Left lobe of liver (tissue), 2 donors: ENCODE measurements at places on chromosomes 5 and 9. TPM values are rescaled to one million over a fixed set of nuclear protein-coding genes. Genes with fewer than 3 reads are reported as not detected.

The MYORG gene
- total RNA-seq, result 76.2 TPM

GRCh38 chr5:23234197-23234596, 273.2 kb upstream of the PRDM9 start:
- no peak for DNase-seq

- DNase-seq, result no peak
Observed at GRCh38 chr9:108956631-108957026, 22.4 kb downstream of the ABITRAM start.

DNA sequence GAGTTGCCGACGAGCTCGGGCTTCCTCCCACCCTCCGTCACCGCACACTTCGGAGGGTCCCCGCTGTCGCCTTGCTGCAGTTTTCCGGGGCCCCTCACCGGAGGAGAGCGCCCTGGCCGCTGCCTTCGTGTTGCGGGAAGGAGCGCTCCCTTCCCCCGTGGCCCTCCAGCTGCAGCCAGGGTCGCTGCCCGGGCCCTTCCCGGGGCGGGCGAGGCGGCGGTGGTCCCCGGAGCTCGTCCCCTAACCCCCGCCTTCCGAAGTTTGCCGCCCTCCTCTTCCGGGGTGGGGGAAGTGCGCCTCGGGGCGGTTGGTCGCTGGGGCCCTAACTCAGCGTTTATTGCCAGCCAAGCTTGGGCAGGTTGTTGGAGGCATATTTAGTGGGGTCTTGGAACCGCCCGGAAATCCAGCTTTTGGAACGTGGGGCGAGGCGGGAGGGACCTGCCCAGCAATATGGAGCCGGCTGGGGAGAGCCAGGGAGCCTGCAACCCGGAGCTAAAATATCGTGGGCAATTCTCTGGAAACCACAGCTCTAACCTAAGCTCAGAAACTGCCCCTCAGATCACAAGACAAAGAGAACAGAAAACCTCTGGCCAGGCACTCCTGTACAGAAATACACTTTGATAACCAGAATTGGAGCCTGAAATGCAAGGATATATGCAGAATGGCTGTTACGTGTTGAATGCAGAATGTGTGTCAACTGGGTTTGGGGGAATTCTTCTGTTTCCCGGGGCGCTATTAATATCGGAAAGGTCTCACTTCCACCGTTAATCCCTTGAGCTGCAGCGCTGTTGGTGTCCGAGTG, 890 bp downstream of the PIK3R1 start:
- peak; percentile 63 for DNase-seq

DNA sequence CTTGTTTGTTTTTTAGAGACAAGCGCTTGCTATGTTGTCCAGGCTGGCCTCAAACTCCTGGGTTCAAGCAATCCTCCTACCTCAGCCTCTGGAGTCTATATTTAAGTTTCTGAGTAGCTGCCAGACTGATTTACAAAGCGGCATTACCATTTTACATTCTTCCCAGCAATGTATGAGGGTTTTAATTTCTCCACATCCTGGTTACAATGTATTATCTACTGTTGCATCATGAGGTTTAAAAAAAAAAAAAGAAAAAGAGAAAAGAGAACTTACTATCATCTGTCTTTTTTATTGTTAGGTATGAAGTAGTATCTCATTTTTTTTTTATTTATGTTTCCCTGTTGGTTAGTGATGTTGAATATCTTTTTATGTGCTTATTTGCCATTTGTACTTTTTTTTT, 18.9 kb upstream of the CLINT1 start:
- no peak for DNase-seq

- DNase-seq, result no peak
Observed at GRCh38 chr5:132480893-132481595, 9.5 kb downstream of the IRF1 start.

GRCh38 chr5:59525957-59526356, 367.6 kb downstream of the PDE4D start:
- DNase-seq, result no peak

DNA sequence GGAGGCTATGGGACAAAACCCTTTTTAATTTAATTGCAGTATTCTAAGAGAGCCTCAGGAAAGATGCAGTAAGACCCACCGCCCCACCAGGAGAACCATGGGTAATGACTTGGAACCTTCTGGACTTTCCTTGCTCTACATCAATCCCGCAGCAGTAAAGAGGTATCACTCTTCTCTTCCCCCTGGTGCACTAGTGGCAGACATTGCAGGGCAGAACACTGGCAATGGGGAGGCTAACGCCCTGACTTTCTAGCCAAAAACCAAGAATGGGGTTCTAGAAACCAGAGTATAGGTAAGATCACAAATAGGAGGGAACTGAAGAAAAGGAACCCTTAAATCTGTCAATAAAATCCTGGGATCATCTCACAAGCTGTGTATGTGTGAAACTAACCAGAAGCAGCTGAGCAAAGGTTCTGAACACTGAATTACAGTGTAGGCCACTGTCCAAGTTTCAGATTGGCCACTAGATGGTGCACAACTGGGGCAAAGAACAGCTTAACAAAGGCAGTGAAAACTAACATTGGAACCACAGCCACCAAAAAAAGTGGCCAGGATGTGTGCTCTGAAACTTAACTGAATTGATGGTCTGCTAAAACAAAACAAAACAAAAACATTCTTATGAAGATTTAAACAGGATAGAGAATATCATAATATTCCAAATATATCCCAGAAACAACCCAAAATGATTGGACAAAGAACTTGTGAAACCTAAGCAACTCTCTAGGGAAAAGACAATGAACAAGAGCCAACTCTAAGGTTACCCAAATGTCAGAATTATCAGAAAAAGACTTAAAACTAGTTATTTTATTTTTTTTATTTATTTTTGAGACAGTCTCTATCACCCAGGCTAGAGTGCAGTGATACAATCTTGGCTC, 6.6 kb upstream of the FAM151B start:
- DNase-seq, result peak; percentile 71

- DNase-seq, result no peak
Observed at GRCh38 chr5:14945450-14945849, 73.9 kb upstream of the ANKH start.

The NDUFA8 gene
- 27.6 TPM for total RNA-seq

DNA sequence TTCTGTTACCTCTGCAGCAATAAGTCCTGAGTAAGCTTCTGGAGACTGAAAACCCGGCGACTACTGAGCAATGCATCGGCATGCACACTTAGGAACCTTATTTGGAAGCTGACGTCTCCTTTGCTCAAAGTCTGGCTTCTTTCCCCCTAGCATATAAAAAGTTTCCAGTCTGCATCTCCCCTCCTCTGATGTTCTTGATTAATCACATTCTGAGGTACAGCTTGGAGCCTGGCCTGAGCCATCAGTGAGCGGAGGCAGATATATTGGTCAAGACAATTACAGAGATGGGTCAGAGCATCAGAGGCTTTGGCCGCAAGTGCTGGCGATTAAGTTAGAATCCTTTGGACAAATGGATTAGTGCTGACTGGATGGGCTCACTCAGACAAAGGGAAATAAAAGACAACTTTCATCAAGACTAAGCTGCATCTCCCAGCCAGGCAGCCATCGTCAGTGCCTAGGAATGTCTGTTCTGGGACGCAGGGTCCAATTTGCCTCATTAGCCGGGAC, 140.7 kb downstream of the MTX3 start:
- DNase-seq, result peak; percentile 15

GRCh38 chr9:19032406-19032805, 603 bp downstream of the SAXO1 start:
- DNase-seq, result no peak

DNA sequence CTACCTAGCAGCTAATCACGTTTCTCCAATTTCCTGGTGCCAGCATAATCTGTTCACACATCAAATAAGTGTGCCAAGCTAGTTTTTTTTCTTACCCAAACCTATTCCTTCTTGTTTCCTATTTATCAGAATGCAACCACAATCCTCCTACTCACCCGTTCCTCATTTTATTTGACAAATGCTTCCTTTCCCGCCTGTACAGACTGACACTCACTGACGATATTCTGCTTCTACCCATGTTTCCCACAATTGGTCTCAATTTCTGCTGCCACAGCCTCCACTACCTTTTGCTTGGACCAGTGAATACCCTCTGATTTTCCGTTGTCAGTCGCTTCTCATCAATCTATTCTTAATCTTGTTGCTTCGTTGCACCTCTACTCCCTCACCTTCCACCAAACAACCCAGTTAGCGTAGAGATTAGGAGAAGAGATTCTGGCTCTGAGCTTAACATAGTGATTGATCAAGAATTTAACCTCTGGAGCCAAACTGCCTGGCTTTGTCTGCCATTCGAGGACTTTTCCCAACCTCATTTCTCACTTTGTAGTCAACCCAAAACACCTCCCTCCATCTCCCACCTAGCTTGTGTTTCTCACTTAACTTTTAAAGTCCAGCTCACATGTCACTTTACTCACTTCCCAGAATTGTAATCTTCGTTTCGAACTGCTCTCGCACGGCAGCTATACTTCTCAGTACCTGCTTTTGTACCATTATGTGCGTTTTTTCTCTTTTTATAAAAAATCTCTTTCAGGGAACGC, 729 bp upstream of the TMEM38B start:
- no peak for DNase-seq

DNA sequence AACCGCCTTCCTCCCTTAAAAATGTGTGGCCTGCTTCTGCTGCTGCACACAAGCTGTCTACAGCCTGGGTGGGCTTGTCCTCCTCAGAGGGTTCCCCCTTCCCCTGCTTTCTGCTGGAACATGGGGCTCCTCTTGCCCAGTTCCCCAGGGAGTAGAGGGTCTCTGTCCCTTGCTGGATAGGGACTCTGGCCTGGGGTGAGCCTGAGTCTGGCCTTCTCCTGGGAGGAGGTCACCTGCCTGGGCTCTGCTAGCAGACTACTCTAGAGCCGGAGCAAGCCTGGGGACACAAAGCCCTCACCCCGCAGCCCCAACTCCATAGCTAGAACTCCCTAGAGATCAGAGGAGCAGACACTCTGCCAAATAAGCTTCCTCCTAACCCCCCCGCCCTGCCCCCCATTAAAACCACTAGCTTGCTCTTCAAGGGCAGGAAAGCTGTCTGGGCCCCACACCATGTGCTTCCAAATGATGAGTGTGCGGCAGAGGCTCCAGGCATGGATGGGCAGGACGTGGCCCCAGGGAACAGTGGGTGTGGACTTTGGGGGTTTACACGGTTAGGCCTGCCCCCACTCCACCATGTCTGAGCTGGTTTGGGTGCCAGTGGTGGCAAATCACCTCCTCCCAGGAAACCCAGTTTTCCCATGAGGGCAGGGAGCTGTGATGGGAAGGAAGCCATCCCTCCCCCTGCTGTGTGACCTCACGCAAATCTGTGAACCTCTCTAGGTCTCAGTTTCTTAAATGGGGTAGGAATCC, 10.0 kb downstream of the TCF7 start:
- DNase-seq, result no peak

The NKD2 gene
- 1.6 TPM for total RNA-seq

GRCh38 chr5:139749242-139749641, 46.4 kb upstream of the PSD2 start:
- no peak for DNase-seq

The ZNF622 gene
- 15.6 TPM for total RNA-seq

DNA sequence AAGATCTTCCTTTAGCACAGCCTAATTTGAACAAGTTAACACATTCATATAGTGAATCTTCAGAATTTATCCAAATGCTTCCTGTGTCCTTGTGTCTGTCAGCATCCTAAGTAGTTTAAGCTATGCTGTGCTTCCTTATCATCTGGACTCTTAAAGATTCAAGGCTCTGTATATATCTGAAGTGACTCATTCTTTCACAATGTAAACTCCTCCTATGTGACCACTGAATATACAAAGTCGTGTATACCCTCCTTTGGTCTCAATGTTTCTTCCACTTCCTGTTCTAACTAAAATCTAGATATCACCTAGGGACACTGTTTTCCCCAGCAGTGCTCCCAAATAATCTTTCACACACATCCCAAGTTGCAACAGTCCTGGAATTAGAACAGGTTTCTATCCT, 935.7 kb upstream of the NUDT12 start:
- no peak for DNase-seq

DNA sequence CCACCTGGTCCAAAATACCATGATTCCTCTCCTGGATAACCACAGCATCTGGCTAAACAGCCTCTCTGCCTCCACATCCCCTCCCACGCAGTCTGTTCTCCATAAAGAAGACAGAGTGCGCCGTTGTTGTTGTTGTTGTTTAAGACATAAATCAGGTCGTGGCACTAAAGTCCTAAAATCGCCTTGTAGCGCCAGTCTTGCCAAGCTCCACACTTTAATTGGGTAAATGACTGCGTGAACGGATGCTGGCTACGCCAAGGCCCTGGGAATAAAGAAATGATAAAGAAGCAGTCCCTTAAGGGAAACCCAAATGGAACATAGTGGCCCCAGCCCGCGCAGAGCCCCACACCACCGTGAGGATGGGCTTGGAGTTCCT, 364 bp upstream of the SFXN1 start:
- DNase-seq, result no peak

DNA sequence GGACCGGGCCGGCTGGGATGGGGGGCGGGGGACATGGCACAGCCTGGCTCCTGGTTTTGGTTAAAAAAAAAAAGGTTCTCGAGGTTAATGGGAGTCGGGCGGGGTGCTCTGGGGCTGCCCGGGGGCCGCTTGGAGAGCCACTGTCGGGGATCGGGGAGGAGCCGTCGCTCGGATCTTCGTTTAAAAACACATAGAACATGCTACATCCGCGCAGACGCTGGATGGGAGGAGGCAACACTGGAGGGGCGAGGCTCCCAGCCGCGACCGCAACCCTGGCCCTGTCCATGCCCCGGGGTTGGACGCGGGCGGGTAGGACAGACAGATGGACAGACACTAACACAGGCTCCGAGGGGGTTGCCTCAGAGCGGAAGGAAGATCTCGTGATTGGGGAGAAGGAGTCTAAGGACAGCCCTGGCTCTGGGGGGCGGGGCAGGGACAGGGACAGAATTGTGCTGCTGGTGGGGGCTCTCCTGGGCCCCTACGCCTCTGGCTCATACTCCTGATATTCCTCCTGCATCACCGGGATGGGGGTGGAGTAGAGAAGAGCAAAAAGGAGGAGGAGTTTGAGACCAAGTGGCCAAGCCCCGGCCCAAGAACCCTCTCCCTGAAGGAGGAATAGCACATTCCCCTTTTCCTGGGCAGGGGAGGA, 9.9 kb downstream of the SNCB start:
- DNase-seq, result no peak

DNA sequence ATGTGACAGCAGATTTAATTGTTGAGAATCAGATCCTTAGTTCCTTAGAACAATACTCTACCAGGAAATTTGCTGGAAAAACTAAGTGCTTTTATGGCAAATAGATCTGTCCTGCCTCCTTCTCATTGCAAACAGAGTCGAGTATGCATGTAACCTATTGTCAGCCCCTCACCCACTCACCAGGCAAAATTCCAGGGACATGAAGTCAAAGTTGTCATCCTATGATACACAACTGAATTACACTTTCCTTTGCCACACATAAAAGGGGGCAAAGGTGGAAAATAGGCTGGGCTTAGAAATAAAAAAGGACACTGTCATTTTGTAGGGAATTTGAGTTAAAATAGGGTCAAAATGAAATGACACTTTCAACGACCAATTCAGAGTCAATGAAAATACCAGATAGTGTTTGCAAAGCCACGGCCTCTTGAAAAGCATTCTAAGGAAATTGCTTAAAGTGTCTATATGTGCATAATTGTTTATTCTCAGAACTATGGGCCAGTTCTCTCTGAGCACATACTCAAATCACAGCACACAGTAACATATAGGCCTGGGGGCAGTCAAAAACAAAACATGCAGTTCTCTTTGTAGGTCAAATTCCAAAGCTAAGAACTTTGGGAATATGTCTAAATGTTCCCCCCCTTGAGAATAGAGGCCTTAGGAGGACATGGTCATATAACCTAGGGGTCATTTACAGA, 452.8 kb downstream of the NFIB start:
- no peak for DNase-seq

- no peak for DNase-seq
Observed at GRCh38 chr5:154372661-154373060, 73.1 kb upstream of the SAP30L start.

- DNase-seq, result no peak
Observed at GRCh38 chr9:77725820-77726219, 77.7 kb upstream of the GNA14 start.

GRCh38 chr9:92032891-92033290, 82.3 kb downstream of the SPTLC1 start:
- DNase-seq, result no peak
